ENCODE measurements at places on chromosomes 5 and 9. TPM values are rescaled to one million over a fixed set of nuclear protein-coding genes. Genes with fewer than 3 reads are reported as not detected.

DNA sequence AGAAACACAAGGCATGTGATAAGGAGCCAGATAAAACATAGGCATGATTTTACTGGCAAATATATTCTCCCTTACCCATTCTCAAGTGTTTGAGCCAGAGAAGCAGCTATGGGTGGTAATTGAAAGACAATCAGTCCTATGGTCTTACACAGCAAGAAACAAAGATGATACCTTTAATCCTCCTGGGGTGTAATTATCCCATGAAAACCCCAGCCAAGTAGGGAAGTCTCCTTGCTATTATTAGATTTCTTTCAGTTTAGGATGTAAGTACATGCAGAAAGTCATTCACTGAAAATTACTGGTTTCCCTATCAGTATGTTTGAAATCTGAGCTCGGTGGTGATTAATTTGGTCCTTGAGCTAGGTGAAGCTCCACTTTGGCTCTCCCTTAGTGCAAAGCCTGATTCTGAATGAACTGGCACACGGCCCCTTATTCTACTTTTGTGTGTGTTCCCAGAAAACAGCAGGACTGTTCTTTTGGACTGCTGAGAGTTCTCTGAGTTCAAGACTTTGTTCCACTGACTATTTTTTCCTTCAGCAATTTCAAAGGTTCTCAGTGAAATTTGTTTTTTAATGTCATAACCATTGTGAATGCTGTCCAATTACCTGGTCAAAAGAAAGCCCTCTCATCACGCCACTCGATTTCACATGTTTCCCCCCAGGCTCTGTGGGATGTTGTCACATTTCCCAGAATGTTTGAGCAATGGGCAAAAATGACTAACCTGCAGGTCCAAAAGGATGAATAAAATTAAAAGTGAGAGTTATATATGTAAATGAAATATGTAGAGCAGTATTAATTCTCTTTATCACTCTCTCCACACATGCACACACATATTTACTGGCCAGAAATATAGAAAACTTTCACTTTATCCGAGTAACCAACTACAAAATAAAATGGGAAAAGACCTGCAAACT is 343.0 kb downstream of the RAB3C start:
- no peak for DNase-seq

GABRA6 gene
- not detected for total RNA-seq

ROR2 gene
- total RNA-seq: 18.6 TPM

- DNase-seq: peak; percentile 50
These were observed 90.7 kb downstream of the STK10 start for GRCh38 chr5:172097356-172097755.

DNA sequence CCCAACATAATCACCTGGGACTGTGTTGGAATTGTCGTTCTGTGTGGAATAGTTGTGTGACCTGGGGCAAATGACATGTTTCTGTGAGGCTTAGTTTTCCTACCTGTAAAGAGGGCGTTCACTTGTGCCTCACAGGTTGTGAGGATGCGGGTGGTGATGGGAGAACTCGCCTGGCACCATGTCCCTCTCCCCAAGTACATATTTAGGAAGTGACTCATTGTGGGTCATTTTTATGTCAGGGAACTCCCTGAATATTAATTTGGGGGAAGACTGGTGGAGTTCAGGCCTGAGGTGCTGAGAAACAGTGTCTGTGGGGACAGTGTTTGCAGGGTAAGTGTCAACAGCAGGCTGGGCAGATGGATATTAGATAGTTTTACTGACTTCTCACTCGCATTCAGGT is 144.7 kb downstream of the KDM4C start:
- DNase-seq: no peak

GFI1B gene
- not detected for total RNA-seq

DNA sequence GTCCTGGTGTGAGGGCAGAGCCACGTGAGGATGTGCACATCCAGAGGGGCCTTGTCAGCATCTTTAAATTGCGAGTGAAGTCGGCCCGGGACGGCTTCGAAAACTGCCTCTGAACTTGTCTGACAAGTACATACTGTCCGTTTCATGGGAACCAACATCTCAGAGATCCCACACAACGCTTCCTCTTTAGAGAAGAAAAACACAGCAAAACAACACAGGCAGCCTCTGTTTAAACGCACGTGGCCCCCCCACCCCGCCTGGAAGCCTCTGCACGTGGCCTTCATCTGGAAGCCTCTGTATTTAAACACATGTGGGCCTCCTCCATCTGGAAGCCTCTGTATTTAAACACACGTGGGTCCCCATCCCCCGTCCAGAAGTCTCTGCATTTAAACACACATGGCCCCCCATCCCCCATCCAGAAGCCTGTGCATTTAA is 29.2 kb downstream of the CEP72 start:
- no peak for DNase-seq

- no peak for DNase-seq
These were observed 56.6 kb upstream of the EGFL7 start for GRCh38 chr9:136605988-136606660.

DNA sequence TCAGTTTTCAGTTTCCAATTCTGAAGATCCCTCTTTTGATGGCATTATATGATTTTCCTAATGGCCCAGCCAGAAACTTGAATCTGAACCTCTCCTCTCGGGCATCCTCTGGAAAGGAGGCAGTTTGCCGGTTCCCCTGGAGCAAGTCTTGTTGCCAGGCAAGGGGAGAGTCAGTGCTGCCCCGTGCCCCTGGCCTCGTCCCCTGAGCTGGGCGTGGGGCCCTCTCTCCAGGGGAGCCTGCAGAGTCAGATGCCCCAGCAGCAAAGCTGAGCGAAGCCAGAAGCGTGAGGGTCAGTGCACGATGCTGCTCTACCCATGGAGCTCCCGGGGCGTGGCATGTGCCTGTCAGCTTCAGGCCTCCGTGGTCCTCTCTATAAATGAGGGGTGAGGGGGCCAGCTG is 14.0 kb downstream of the OLFM1 start:
- no peak for DNase-seq

DAPK1 gene
- total RNA-seq: 87.9 TPM

DNA sequence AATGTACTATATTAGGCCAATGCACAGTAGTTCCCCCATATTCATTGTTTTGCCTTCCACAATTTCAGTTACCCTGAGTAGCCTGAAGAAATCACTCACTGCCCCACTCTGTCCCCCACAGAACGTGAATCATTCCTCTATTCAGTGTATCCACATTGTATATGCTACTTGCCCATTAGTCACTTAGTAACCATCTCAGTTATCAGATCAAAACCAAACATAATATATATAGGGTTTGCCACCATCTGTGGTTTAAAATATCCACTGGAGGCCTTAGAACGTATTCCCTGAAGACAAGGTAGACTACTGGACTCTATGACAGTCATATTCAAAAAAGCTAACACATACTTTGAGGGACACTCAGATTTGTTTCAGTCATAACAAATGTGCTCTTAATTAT is 465.7 kb upstream of the RGMB start:
- DNase-seq: no peak

SH3GL2 gene
- not detected for total RNA-seq

GRCh38 chr5:74252044-74252443 is 388.5 kb downstream of the ENC1 start:
- no peak for DNase-seq

- DNase-seq: no peak
These were observed 490.0 kb upstream of the PIK3R1 start for GRCh38 chr5:67725604-67726003.

DNA sequence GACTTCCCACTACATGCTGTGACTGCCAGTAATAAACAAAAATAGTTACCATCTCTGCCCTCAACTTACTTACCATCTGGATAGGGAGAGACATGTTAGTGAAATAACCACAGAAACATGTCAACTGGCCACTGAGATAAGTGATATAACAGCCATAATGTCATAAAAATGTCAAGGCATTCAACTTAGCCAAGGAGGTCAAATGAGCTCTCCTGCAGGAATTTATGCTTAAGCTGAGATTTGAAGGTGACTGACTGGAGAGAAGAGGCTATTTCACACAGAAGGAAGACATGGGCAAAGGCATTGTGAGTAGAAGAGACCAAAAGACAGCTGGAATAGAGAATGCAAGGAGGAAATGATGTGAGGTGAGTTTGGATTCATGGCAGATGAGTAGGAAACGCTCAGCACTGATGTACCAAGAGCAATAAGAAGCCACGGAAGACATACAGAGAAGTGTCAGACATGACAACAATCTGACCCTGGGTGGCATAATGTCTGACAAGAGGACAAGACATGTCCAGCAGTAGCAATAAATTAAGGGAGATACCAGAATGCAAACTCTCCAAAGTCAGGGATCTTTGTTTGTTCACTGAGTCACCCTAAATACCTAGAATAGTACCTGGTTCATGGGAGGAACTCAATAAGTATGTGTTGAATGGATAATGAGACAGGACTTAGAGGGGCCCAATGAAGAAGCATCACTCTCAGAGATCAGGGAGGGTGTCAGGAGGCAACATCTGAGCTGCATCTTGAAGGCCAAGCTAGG is 318.8 kb downstream of the ACTL7B start:
- DNase-seq: no peak

DNA sequence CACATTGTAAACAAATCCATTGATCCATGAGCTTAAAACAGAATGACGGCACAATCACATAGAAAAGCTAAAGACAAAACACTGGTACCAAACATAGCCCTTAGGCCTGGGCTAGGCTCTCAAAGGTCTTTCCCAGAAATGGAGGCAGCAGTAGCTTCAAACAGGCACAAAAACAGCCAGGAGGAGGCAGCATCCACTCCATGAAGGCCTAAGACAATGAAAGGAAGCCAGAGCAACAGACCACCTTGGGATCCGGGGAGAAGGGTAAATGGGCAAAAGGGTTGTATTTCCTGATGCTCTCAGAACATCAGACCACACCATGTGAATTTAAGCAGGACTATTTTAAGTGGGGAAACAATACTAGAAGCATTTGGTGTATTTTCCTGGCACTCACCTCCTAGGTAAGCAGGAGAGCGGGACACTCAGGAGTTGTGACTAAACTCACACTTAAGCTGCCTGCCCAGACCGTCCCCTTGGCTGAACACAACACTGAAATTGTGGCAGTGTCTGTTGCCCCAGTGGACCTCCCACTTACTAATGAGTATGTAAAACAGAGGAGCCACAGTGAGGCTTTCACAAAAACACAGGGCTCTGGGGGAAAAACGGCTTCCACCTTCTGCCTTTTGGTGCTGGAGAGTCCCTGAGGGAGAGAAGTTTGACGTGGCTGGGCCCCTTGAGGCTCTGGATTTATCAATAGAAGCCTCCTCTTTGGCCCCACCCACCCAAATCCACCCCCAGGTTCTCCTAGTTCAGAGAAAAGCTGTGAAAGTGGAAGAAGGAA is 11.9 kb downstream of the GNPDA1 start:
- no peak for DNase-seq

SPATA9 gene
- 1.7 TPM for total RNA-seq

GRCh38 chr9:3608011-3608410 is 82.2 kb upstream of the RFX3 start:
- no peak for DNase-seq

DNA sequence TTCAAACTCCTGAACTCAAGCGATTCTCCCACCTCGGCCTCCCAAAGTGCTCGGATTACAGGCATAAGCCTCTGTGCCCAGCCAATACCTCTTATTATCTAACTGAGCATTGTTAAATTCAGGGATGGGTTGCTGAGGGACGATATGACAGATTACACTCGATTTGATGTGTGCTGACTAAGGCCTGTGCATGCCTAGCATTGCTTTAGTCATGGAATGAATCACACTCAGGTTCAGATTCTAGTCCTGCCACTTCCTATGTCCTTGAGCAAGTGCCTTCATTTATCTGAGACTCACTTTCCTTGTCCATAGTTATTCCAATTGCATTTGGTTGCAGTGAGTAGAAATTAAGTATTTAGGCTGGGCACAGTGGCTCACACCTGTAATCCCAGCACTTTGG is 19.5 kb downstream of the THBS4 start:
- no peak for DNase-seq

DNA sequence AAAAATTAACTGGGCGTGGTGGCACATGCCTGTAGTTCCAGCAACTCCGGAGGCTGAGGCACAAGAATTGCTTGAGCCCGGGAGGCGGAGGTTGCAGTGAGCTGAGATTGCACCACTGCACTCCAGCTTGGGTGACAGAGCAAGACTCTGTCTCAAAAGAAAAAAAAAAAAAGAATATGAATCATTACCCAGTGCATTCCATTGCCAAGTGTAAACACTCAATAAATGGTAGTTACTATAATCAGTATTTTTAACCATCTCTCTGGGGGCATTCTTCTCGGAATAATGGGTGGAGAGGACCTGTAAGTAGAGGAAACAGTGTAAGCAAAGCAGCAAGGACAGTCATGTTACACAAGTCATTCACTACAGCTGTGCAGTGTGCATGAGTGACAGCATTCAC is 13.8 kb upstream of the RANBP17 start:
- DNase-seq: no peak

GRCh38 chr9:128764361-128764760 is 7.4 kb downstream of the ZER1 start:
- no peak for DNase-seq

SSNA1 gene
- 54.5 TPM for total RNA-seq

INSYN2B gene
- 0.12 TPM for total RNA-seq

DNA sequence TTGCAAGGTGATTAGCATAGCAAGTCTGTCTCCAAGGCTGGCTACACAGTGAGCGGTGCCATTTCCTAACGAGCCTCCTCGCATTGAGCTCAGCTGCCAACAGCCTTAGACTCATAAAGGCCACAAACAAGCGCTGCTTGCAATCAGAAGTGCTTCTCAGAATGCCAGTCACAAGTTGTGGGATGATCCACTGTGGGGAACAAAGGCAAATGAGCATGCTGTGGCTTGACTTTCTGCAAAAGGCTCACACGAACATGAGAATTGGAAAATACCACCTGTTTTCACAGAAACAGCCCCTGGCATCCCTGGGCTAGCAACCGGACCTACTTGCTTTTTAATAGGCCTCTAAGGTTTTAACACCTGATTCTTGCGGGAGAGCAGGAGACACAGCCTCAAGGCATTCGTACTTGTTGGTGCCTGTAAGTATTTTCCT is 215.5 kb downstream of the FANCC start:
- DNase-seq: no peak

TYRP1 gene
- 0.28 TPM for total RNA-seq

DNA sequence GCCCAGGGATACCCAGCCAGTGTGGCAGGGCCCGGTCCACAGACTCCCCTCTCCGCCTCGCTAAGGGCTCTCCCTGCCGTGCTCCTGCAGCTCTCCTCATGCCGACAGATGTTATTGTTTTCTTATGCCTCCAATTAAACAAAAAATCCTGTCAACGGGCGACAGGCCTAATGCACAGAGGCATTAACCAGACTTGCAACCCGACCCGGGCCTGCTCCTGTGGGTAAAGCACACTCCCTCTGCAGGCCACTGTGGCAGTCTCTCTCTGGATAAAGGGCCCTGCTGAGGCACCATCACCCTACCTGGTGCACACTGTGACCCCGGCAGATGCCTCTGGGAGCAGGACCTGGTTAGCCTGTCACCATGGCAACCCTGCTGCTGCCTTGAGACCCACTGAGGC is 27.5 kb upstream of the HAND1 start:
- DNase-seq: no peak

DNA sequence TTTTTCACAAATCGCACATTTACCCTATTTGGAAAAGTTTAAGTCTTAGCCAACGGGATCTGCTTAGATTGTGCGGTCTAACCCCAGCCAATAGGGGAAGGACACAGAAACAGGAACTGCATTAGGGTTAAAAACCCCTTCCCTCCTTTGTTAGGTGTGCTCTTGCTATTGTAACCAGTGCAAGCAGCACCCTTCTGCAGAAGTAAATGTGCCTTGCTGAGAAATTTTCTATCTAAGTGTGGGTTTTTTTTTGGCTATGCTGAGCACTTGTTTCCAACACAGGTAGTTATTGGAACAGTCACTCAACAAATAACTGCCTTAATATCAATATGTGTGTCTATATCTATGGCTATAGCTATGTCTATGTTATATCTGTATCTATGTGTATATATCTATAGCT is 190.0 kb downstream of the TRIM32 start:
- DNase-seq: no peak

Measured in chondrocyte (in vitro differentiated cells).